Stimulated activated CD4-positive, alpha-beta T cell treated with anti-CD3 and anti-CD28 coated beads, Interleukin-1b, Interleukin-23, amount 100 ng/mL, for 1 hour (primary cell): ENCODE measurements at places on chromosomes 5 and 9.

GRCh38 chr5:179259731-179260323 is 85.4 kb downstream of the ADAMTS2 start:
- DNase-seq: no peak

- DNase-seq: no peak
Measured at GRCh38 chr5:103718108-103718507, 155.5 kb upstream of the NUDT12 start.

- DNase-seq: no peak
Measured at GRCh38 chr5:66551945-66552344, 44.2 kb upstream of the MAST4 start.

GRCh38 chr5:112413611-112414010 is 5.5 kb downstream of the EPB41L4A start:
- no peak for DNase-seq

DNA sequence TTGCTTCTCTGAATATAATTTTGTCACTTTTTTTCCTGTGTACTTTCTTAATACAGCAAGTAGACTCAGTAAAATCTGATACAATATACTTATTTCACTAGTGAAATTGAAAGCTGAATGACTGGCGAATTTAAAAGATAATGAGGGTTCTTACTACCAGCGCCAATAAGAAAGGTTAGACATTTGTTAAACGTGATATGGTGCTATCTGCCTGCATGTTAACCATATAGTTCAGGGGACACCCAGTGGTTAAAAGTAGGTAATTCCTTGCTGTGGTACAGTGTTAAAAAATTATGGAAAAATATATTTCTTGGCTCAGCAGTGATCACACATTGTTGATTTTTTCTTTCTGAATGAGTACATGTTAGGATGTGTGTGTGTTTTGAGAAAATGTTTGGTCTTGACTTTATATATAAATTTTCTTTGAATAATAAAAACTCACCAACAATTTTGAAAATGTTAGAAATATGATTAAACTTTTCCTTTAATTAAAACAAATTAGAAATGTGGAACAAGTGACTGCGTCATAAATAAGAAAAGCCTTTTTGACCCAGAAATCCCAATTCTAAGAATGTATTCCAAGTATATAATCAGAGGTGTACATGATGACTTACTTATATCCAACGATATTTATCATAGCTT is 25.8 kb downstream of the CAST start:
- no peak for DNase-seq

DNA sequence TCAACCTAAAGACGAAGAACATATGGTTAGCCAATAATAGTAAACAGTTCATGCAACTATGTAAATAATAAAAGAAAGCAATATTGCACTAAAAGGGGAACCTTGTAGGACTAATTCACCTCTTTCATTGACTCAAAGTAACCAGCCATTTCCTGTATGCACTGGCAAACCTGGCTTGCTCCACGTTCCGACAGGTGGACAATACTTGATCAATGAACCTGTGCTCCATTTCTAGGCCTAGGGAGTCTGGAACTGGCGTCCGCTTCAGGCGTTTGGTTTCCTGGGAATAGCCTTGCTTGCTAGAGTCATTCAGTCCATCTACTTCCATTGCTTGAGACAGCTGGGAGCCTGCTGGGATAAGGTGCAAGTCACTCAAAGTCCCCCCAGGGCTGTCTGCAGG is 41.6 kb downstream of the PTAR1 start:
- DNase-seq: no peak

DNA sequence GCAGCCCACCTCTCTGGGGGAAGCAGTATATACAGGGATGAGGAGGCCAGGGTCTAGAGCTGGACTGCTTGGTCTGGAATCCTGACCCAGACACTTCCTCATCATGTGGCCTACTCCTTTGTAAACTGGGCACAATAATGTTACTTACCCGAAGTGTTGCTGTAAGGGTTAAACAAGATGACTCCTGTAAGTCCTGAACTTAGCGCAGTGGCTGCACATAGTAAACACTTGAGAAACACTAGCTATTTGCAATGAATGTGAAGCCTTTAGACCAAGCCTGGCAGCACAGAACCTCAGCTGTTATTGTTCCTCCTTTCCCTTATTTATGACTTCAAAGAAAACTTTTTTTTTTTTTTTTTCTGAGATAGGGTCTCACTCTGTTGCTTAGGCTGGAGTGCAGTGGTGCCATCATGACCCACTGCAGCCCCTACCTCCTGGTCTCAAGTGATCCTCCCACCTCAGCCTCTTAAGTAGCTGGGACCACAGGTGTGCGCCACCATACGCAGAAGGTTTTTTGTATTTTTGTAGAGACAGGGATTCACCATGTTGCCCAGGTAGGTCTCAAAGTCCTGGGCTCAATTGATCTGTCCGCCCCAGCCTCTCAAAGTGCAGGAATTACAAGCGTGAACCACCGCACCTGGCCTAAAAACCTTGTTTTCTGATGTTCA is 96.2 kb upstream of the IL6ST start:
- no peak for DNase-seq

GRCh38 chr5:149775785-149776184 is 45.7 kb downstream of the PPARGC1B start:
- DNase-seq: no peak

GRCh38 chr9:110752766-110753165 is 84.2 kb downstream of the MUSK start:
- no peak for DNase-seq

DNA sequence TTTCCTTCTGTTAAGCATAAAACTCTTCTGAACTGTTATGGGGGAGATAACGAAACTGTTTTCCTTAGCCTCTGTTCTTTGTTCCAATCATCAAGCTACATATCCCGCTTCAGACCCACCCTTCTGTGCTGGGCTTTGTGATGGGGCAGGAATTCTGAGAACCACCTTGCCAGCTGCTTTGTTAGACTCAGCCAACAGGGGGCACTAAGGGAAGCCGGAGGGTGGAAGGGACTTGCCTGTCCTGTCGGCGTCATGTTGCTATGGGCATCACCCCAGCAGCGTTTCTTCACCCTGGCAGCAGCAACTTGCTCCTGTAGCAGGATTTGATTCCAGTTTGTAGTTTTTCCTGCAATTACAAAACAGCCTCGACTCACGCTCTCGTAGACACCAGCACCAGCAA is 169.1 kb downstream of the CAAP1 start:
- DNase-seq: no peak

- DNase-seq: no peak
Measured at GRCh38 chr5:43168175-43168574, 23.9 kb upstream of the NIM1K start.

- DNase-seq: no peak
Measured at GRCh38 chr9:78678877-78679276, 382.0 kb downstream of the PSAT1 start.

- DNase-seq: no peak
Measured at GRCh38 chr5:85605381-85605780, 1012.4 kb upstream of the COX7C start.

- no peak for DNase-seq
Measured at GRCh38 chr9:134399435-134400056, 73.3 kb downstream of the RXRA start.

DNA sequence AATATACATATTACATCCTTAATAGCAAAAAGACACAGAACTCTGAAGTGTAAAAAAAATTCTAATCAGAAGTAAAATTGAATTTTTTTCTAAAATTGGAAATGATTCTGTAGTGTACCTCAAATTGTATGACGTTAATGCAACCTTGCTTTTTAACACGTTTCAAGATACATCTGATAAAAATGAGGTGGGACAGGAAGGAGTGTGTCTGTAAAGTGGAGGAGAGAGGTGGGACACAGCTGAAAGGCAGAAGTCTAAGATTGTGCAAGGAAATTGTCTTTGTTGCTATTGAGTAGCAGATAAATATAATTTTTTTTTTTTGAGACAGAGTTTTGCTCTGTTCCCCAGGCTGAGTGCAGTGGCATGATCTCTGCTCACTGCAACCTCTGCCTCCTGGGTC is 15.7 kb upstream of the SNX30 start:
- DNase-seq: no peak

DNA sequence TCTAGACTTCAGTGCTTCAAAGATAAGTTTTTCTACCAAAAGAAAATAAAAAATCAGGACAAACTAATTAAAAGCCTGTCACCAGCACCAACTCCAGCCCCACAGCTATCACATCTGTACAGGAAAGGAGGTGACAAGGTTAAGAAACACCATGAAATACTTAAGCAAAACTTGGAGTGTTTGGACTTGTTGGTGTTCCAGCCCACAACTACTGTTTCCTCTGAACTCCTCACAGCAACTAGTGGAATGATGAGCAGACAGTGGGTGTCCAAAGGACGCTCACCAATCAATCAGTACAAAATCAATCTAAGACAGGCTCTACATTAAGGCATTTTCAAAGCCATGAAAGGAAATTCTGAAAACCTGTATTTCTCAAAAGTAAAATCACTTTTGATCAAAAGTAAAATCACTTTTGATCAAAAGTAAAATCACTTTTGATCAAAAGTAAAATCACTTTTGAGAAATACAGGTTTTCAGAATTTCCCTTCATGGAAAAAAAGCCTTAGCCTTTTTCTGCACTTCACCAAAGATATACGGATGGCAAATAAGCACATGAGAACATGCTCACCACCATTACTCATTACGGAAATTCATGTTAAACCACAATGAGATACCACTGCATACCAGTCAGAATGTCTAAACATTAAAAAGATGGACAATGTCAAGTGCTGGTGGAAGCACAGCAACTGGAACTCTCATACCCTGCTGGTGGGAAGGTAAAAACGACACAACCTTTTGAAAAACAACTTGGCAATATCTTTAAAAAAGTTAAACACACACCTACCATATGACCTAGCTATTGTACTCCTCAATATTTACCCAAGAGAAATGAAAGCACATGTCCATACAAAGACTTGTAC is 79.7 kb downstream of the MED27 start:
- DNase-seq: no peak

DNA sequence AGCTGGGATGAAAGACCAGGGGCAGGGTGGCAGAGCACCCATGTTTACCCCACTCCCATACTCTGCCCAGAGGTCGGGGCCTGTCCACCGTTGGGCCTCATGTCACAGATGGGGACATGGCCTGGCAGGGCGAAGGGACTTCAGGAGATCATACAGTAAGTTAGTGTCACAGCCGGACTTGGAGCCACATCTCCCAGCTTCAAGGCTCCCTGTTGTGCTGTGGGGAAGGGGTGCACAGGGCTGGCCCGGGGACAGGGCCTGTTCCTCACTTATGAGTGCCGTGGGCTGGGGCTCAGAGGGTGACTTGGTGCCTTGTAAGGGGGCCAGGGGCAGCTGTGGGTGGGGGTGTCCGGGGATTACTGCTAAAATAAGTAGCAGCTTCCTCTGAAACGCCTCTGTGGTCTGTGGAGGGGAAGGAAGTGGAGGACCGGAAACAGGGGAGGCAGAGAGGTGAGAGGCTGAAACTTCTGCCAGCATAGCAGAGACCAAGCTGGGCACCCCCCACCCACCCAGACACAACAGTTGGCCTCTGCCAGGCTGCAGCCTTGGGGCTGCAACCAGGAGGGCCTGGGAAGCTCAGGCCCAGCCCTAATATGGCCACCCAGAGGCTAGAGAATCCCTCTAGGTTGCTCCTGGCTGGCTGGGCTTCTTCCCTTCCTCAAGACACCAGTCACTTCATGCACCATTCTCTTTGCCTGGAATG is 41.1 kb upstream of the NEK6 start:
- DNase-seq: no peak

DNA sequence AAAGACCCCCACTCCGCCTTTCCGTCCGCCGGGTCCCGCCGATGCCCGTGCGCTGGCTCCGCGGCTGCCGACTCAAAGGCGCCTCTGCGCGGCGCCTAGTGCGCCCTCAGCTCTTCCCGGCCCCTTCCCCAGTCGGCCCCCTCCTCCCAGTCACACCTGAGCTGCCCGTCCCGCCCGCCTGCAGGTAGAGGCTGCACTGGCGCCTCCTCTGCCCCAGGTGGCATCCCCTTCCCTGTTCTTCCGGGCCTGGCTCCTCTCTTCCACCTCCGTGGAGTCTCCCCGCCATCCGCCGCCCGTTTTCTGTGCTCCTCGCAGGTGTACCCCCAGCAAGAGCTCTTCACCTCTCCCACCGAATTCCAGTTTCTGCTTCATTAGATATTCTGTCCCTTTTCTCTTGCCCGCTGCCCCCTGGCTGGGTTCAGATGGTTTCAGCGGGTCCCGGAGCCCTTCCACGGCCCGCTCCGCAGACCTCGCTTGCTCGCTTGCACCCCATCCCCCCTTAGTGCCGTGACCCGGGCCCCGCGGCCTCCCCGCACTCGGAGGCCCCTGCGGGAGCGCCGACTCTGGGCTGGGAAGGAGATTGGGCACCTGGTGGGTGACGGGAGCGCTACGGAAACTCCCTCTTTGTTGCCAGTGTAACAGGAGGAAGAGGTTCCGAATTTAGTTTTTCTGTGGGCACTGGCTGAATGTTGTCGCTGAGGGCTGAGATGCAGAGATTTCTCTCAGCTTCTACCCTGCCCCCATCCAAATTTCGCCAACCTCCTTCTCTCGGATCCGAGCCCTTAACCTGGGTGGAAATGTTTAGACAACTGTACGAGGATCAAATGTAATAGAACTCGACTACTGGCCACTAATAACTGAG is 809 bp downstream of the SLC44A1 start:
- peak; percentile 6 for DNase-seq

- DNase-seq: no peak
Measured at GRCh38 chr9:123926941-123927340, 3.0 kb downstream of the DENND1A start.
